Progenitor cell of endocrine pancreas (in vitro differentiated cells): ENCODE measurements at places on chromosomes 1 and 21. TPM values are rescaled to one million over a fixed set of nuclear protein-coding genes. Genes with fewer than 3 reads are reported as not detected.
A peak's percentile ranks its signal among the peaks of the same experiment; 100 is the strongest.

DNA sequence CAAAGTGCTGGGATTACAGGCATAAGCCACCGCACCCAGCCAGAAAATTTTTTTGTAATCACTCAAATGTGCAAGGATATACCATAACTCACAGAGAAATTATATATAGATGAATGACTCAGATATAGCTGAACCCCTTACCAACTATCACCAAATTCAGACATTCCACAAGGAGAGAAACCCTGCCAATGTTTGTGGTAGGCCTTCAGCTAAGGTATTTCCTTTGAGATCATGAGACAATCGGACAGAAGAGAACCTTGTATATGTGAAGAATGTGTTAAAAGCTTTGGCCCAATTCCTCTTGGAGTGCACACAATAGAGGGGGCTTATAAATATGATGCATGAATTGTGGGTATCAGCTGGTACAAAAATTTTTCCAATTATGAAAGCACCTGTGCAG is 50.7 kb downstream of the ZNF684 start:
- no peaks in the 10 kb centered on the region for H3K27me3 ChIP-seq
- H3K27ac ChIP-seq = no peak overlapping the region
- no peaks in the 10 kb centered on the region for H3K36me3 ChIP-seq
- no peaks in the 10 kb centered on the region for H3K4me1 ChIP-seq
- no peak overlapping the region for H3K4me3 ChIP-seq

- peaks cover 2% of the 10 kb centered on the region for H3K36me3 ChIP-seq
- DNase-seq = no peak
- H3K4me3 ChIP-seq = no peak overlapping the region
- H3K27me3 ChIP-seq = no peaks in the 10 kb centered on the region
These were observed 7.9 kb upstream of the COG2 start for GRCh38 chr1:230634384-230634783.

DNA sequence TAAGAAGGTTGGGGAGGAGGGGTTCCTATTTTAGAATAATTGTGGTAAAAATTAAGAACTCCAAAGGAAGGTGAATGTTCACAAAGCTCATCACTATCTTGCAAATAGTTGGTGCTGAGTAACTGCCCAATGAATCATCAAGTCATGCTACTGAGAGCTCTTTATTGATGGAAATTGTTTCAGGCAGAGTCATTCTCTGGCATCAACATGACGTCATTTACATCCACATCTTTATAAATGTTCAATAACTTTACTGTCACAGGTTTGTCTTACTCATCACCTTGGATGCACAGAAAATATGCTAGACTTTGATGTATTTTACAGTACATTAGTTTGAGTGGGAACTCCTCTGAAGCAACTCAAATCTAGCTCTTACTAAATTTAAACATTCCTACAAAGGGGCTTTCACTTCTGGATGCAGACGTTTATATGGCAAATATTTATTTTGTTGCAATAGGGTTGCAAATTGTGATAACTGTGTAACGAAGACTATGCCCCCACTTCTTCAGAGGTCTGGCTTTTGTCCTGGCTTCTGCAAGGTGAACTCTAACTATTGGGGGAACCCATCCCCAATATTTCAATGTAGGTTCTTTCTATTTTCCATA is 273.7 kb upstream of the AJAP1 start:
- no peaks in the 10 kb centered on the region for H3K36me3 ChIP-seq
- no peaks in the 10 kb centered on the region for H3K27me3 ChIP-seq
- DNase-seq = no peak

DNA sequence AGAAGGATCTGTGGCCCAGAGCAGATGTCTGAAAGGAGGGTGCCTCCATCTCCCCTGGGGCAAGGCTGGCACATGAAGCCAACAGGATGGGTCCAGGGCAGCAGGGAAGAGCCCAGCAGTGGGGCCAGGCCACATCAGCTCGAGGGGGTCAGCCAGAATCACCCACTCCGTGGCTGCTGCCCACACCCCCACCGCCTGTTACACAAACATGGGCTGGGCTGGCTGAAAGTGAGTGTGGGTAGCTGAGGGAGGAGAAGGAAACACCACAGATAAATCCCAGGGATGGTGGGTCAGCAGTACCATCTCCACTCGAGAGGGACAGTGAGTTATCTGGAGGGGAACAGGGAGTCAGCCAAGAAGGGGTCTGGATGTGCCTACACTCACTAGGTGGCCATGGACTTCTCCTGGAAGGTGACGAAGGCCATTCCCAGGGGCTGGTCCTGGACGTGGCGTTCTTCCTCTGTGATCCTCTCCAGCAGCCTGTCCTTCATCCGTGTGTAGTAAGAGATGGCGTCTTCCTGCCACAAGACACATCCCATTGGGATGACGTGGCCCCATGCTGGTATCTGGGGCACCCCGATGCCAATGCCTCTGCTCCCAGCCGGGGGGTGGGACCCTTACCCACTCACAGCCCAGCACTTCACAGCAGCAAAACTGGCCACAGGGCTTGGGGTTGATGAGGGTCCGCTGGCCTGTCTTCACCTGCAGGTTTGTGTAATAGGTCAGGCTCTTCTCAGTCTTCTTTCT is 20.2 kb downstream of the TMEM63A start:
- H3K27ac ChIP-seq = no peak overlapping the region
- peaks cover 13% of the 10 kb centered on the region for H3K4me1 ChIP-seq
- H3K4me3 ChIP-seq = no peak overlapping the region
- no peak for DNase-seq
- H3K27me3 ChIP-seq = no peaks in the 10 kb centered on the region
- peaks cover 19% of the 10 kb centered on the region for H3K36me3 ChIP-seq

DNA sequence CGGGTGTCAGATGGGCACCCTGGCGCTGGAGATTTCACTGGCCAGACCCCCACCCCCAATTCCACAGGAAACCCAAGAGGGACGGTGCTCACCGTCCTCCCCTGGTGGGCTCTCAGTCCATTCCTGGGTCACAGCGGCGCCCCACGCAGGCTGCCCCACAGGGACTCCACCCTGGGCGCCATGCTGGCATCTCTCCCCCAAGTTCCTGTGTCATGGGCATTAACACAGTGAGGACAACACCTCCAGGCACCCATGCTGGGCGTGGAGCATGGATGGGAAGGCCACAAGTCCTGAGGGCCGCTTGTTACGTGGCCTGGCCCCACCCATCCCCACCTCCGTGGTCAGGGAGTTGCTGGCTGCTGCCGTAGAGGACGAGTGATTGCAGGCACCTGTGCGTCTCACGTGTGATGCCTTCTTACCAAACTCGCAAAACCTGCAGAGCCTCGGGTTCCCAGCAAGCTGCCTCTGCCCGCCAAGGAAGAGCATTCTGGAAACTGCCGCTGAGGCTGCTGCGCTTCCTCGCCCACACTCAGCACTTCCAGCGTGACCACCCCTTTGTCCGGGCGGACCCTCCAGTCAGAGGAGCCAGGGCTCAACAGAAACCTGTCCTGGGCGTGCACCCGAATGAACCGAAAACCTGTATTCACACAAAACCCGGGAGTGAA is 60.3 kb downstream of the SLX9 start:
- no peaks in the 10 kb centered on the region for H3K36me3 ChIP-seq
- no peak for DNase-seq
- no peak overlapping the region for H3K4me3 ChIP-seq
- no peak overlapping the region for H3K27ac ChIP-seq
- peaks cover 6% of the 10 kb centered on the region for H3K4me1 ChIP-seq
- peaks cover 4% of the 10 kb centered on the region for H3K27me3 ChIP-seq

DNA sequence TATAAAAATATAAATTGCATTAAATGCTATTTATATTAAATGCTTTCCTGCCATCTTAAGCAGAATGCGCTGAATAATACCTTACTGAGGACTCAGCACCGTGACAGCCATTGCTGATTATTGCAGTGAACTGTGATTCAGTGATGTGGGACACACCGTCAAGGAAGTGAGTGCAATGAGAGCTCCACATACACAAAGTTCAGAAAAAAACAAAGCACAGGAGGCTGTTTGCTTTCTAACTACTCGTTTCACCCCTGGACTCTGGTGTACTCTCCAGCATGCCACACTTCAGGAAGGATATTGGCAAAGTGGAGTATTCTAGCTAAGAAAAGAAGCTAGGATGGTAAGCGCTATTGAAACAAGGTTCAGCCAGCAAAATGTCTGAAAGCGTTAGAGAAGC is 57.4 kb upstream of the CXADR start:
- peaks cover 1% of the 10 kb centered on the region for H3K4me1 ChIP-seq
- H3K36me3 ChIP-seq = peaks cover 2% of the 10 kb centered on the region
- H3K27me3 ChIP-seq = peaks cover 2% of the 10 kb centered on the region

- no peaks in the 10 kb centered on the region for H3K36me3 ChIP-seq
- H3K27me3 ChIP-seq = peaks cover 19% of the 10 kb centered on the region
- H3K27ac ChIP-seq = no peak overlapping the region
- no peak for DNase-seq
These were observed 926 bp downstream of the BLACAT1 start for GRCh38 chr1:205454903-205455335.

DNA sequence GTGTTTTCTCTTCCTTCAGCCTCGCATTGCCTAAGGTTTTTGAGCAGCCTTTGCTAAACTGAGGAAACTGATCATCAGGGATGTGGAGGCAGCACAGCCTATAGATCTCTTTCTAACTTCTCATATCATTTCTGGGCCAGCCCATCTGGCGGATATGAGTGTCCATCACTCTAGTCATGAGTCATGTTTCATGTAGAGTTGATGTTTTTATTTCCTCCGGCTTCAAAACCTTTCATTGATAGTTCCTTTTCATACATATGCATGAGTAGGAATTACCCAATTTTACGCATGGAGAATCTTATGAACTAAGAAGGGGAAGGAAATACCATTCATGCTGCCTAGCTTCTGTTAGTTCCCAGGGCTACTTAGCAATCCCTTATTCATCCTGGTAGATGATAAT is 66.3 kb downstream of the SPATA46 start:
- no peak overlapping the region for H3K27ac ChIP-seq
- DNase-seq = no peak
- H3K27me3 ChIP-seq = no peaks in the 10 kb centered on the region
- H3K36me3 ChIP-seq = no peaks in the 10 kb centered on the region
- H3K4me3 ChIP-seq = no peak overlapping the region

GRCh38 chr1:97898948-97899347 is 21.9 kb downstream of the DPYD start:
- H3K4me3 ChIP-seq = no peak overlapping the region
- DNase-seq = no peak
- peaks cover 1% of the 10 kb centered on the region for H3K36me3 ChIP-seq
- no peaks in the 10 kb centered on the region for H3K4me1 ChIP-seq
- H3K27ac ChIP-seq = no peak overlapping the region

GRCh38 chr21:25949701-25950100 is 214.9 kb downstream of the GABPA start:
- no peak overlapping the region for H3K4me3 ChIP-seq
- H3K36me3 ChIP-seq = peaks cover 44% of the 10 kb centered on the region
- H3K27ac ChIP-seq = no peak overlapping the region
- DNase-seq = no peak

DNA sequence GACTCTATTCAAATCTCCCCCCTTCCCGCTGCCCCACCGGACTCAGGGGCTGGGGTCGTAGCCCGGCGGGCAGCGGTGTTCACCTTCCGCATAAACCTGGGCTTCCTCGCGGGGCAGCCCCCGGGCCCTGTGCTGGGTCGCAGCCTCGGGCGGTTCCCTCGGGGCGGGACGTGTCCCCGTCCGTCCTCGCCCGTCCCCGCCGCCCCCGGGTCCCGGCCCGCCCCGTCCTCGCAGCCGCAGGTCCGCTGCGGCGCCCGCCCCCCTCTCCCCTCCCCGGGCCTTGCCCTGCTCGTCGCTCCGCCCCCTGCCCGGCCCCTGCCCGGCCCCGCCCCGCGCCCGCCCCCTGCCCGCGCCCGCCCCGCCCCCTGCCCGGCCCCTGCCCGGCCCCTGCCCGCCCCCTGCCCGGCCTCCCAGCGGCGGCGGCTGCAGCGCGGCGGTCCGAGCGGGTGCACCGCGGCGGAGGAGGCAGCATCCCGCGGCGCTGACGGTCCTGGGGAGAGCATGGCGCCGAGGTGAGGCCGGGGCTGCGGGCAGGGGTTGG is at the start of gene COL18A1:
Gene COL18A1, plus strand, starts transcription at position 436 of the 541 bp plus-strand sequence. Its CDS starts 66 bp downstream, at position 502.
- H3K27me3 ChIP-seq = peaks cover 20% of the 10 kb centered on the region
- H3K27ac ChIP-seq = peak within 1 kb of the TSS; percentile 94
- H3K36me3 ChIP-seq = peaks cover 5% of the 10 kb centered on the region
- peaks cover 36% of the 10 kb centered on the region for H3K4me1 ChIP-seq
- no peak for DNase-seq

DNA sequence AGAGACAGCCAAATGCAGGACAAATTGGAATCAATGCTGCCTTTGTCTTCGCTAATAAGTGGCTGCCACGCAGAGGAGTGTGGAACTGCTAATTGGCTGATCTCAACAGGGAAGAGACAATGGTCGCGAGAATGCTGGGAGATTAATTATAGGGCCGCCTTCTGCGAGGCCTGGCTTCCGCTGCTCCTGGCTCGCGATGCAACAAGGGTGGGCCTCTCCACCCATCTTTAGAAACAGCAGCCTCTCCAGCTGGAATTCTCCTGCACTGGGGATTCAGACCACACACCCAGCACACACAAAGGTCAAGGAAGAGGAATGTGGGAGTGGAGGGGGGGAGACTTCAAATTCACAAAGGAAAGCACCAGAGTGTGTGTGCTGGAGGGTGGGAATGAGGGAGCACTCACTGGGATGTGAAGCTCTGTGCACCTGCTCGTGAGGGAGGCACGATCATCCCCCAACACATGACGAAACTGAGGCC is 200.7 kb upstream of the GRIK3 start:
- H3K4me1 ChIP-seq = peaks cover 3% of the 10 kb centered on the region
- H3K36me3 ChIP-seq = no peaks in the 10 kb centered on the region
- peaks cover 28% of the 10 kb centered on the region for H3K27me3 ChIP-seq
- no peak overlapping the region for H3K27ac ChIP-seq
- DNase-seq = no peak
- H3K4me3 ChIP-seq = no peak overlapping the region

GRCh38 chr1:236185687-236186086 is 43.3 kb downstream of the GPR137B start:
- no peaks in the 10 kb centered on the region for H3K4me1 ChIP-seq
- no peak overlapping the region for H3K4me3 ChIP-seq
- H3K36me3 ChIP-seq = peaks cover 28% of the 10 kb centered on the region
- no peak for DNase-seq
- H3K27me3 ChIP-seq = no peaks in the 10 kb centered on the region
- no peak overlapping the region for H3K27ac ChIP-seq

- no peak overlapping the region for H3K27ac ChIP-seq
- no peaks in the 10 kb centered on the region for H3K4me1 ChIP-seq
- no peaks in the 10 kb centered on the region for H3K27me3 ChIP-seq
- no peaks in the 10 kb centered on the region for H3K36me3 ChIP-seq
These were observed 3.7 kb downstream of the CD1A start for GRCh38 chr1:158257888-158258287.

The SMIM11 gene
- total RNA-seq = 5.9 and 22.7 TPM in 2 replicates

The NPHS2 gene
- 0.18 TPM in 1 of 2 replicates, not detected in the other for total RNA-seq

The OVAAL gene
- not detected in 2 replicates for total RNA-seq

The RGS18 gene
- total RNA-seq = not detected in 2 replicates

The CYP4A11 gene
- not detected in 2 replicates for total RNA-seq
